ENCODE measurements at places on chromosomes 16 and 17.

- DNase-seq, result no peak
Measured at GRCh38 chr17:49454050-49454449, 39.4 kb upstream of the PHB1 start.

DNA sequence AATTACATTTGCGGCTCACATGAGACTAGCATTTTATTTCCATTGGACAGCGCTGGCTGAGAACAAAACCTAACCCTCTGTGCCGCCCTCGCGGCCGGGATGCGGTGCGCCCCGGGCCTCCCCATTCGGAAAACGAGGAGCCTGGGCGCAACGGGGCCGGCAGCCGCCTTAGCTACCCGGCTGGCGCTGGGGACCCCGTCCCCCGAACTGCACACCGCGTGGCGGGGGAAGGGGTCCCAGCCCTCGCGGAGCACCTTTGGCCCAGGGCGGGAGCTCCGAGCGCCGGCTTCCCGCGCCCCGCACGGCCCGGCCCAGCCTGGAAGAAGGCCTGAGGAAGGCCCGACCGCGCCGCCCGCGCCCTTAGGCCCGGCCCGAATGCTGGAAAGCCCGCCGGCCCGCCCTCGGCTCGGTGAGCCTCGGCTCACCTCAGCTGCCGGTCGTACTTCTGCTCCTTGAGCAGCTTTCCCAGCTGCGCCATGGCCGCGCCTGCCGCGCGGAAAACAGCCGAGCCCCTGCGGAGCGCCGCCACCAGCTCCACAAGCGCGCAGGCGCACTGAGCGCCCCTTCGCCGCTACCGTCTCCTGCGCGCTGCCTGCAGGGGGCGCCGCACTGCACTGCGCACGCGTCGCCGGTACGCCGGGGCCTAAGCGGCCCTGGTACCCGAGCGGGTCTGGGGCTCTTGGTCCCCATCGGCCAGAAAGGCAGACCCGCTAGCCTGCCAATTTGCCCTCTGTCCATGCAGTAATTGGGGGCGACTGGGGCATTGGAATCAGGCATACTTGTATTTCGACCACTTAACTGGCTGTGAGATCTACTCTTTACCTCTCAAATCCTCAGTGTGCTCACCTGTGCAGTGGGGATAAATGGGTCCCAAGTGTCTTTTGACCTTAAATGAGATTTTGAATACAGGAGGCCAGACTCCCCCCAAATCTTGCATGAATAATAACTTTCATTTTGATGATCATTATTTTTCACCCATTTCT, at the start of gene NAE1:
Gene NAE1, minus strand, starts transcription at position 555 of the 983 bp plus-strand sequence. Its CDS starts 77 bp downstream, at position 478.
- peak; percentile 80 for DNase-seq

DNA sequence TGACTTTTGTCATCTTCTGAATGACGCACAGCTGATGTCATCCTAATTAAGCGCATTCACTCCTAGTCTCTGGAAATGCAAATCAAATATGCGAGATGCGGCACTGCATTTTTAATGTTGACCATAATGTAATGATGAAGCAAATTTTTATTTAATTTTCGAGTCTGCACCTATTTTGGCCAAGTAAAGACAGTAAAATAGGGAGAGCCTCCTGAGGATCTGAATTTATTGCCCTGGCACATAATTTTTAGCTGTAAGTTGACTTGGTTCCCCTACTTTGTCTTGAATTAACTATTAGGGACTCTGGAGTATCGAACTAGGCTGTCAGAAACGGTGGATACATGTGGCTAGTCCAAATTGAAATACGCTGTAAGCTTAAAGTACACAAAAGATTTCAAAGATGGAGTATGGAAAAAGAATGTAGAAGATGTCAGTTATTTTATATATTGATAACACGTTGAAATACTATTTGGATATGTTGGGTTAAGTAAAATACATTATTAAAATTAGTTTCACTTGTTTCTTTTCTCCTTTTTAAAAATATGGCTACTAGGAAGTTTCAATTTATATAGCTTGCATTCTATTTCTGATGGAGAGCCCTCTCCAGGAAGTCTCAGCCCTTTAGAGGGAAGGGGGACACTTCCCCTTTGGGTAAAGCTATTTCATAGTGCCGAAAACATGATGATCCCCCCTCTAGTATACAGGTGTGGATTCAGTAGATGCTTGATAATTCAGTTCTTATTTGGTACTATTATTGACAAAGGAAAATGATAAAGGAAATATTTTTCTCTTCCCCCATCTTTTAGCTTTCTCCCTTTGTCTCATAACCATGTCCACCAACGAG, 991 bp downstream of the KPNA2 start:
- DNase-seq, result no peak

DNA sequence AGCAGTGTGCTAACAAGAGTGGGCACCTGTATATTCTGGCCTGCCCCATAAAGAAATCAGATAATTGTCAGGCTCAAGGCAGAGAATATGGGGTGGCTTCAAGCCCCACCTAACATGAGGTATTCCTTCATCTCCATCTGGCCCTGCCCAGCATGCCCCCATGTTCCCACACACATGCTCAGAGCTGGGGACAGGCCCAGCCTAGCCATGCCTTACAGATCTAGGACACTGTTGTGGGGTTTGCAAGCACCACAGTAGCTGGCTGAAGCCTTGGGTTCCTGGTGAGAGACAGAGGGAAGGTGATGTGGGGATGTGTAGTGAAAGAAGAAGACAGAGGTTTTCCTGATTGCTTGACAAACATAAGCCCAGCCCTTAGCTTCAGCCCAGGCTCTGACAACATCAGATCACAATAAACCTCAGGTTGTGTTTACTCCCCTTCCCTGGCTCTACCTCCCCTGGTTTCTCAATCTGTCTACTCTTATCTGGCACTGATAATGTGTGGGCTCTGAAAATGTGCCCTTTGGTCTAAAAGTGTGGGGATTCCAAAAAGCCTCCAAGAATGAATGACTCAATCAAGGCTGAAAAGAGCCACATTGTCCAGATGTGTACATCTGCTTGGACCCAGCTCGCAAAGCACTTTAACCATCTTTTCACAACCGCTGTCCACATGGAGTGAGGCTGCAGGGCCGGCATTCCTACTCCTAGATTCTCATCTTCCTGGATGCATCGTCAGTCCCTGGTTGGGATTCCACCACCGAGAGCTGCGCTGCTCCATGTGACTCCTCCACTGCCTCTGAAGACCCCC, 34.4 kb downstream of the CDRT4 start:
- no peak for DNase-seq

DNA sequence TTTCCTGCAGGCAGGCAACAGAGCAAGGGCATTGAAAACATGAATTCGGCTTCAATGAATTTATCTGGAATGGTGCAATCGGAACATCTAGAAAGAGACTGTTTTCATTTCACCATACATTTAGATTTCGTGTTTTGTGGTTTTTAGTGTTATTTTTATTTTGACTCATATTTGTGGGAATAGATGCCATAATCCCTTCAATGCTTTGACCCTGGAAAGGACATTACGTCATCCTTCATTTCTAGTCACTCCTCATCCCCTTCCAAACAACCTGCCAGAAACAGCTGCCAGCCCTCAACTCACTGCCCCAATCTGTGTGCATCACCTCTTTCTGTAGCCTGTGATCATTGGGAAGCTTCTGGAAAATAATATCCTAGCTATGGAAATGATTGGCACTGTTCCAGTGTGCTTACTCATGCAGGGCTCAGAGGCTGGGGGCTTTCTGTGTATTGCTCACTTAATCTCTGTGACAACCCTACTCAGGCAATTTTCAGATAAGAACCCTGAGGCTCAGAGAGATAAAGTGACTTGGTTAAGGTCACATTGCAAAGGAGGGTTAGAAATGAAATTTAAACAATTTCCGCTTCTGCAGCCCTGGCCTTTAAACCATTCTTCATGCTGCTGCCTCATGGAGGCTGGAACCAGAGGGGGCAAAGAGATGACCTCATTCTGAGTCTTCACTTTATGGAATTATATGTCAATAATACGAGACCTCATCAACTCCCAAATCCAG, 9.5 kb upstream of the KSR1 start:
- DNase-seq, result no peak

All from activated CD4-positive, CD25-positive, alpha-beta regulatory T cell (primary cell).